Pancreas (tissue), 10 donors: ENCODE measurements at places on chromosomes 5 and 9. TPM values are rescaled to one million over a fixed set of nuclear protein-coding genes. Genes with fewer than 3 reads are reported as not detected.

The CDH18 gene
- total RNA-seq = 0.58 TPM

The TLR4 gene
- 3.9 TPM for total RNA-seq

The NLN gene
- total RNA-seq = 7.1 TPM

The UBAC1 gene
- total RNA-seq = 14.0 TPM

DNA sequence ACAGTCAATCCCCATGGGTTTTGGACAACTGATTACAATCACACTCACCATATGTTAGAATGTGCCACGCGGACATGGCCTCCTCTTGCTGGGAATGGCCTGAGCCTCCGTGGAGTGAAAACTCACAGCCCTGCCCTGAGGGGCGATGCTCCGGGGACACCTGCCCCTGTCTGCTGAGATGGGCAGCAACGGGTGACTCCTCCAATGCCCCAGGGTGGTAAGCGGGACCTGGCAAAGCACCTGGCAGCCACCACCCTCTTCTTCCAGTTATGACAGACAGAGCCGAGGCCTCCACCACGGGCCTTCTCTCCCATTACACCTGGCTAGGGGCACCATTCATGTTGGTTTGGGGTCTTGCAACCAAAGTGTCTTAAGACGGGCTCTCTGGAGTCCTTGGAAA lies 94.9 kb upstream of the COL5A1 start:
- no peak for DNase-seq

DNA sequence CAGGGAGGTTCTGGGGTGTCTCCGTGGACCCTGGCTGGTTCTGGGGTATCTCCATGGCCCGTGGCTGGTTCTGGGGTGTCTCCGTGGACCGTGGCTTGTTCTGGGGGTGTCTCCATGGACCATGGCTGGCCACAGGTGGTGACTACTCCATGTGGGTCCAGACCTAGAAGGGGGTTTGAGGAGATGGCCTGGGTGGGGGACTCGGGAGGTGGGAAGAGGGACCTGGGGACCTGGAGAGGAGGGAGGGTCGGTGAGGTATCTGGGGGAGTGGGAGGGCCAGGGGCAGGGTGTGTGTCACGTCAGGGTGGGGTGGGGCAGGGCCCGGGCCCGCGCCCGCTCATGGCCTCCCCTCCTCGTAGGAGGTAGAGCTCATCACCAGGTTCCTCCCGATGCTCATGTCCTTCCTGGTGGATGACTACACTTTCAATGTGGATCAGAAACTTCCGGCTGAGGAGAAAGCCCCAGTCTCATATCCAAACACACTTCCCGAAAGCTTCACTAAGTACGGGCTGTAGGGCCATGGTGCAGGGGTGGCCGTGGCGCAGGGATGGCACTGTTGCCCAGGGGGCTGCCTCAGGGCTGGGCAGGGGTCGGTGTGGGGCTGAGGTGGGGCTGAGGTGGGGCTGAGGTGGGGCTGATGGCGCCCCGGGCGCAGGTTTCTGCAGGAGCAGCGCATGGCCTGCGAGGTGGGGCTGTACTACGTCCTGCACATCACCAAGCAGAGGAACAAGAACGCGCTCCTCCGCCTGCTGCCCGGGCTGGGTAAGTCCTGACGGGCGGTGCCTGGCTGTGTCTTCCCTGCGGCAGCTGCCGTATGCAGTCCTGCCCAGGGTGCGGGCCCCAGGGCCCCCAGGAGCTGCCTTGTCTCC lies 10.7 kb upstream of the TOR4A start:
- peak; percentile 54 for DNase-seq

GRCh38 chr9:3285365-3286161 lies 240.2 kb downstream of the RFX3 start:
- DNase-seq = no peak

DNA sequence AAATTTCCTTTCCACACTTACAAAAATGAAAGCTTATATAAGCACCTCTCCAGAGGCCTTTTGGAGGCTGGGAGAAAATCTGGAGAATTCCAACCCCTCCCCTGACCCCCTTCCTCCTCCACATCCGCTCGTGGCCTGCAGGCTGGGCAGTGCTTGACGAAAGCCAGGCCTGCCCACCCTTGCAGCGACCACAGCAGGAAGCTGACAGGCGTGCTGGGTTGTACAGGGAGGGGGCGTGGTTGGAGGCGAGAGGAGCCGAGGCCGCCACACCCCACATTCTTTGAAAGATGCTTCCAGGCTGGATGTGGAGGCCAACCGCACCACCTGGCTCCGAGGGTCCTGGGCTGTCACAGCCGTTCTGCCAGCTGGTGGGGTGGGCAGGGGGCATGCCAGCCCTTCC lies 47.8 kb upstream of the IER5L start:
- peak; percentile 23 for DNase-seq

GRCh38 chr9:74963056-74963455 lies 10.3 kb upstream of the C9orf40 start:
- no peak for DNase-seq

DNA sequence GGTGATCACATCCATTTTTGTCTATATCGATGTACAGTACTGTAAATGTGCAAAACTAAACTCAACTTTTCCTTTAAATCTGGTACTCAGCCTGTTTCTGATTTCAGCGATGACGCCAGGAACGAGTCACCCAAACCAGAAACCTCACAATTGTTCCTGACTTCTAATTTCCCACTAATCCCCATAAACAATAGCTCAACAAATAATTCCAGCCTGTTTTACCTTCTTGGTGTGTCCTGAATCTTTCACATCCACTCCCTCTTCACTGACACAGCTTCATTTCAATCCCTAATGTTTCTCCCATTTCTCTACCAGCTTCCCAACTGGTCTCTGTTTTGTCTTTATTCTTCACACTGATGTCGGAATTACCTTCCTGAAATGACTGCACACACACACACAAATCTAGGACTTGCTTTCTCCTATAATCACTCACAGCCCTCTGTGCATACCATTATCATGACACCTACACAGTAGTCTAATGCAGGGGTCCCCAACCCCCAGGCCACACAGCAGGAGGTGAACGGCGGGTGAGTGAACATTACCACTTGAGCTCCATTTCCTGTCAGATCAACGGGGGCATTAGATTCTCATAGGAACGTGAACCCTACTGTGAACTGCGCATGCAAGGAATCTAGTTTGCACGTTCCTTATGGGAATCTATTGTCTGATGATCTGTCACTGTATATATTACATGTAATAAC lies 97.8 kb upstream of the SLC30A5 start:
- no peak for DNase-seq

DNA sequence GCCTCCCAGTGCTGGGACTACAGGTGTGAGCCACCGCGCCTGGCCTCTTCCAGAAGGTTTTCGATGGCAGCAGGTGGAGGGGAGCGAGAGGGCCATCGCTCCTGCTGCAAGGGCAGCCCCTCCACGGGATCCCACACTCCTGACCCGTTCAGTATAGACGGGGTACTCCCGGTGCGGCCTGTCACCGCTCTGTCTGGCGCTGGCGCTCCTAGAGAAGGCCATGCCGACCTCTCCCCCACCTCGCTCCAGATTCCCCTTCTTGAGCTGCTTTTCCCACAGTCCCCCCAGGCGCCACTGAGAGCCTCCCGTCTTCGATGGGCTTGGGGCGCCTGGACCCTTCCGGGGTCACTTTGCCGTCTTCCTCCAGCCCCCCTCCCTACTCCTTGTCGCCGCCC lies 4.3 kb upstream of the SQSTM1 start:
- no peak for DNase-seq

DNA sequence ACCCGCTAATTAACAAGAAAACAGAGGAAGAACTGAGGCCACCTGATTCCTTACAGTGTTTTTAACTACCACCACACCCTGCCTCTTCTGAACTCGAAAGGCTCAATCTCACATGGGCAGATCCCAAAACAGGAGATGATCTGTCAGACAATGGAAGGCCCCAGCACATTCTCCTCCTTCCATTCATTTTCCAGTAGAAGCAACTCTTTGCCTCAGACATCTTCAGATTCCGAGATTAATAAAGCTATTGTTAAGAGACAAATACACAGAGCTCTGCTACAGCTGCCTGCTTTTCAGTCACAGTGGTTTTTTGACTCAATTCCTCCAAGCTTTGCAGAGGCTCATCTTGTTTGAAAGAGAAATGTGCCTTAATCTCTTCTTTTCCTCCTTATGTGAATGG lies 127.2 kb upstream of the ADAMTSL1 start:
- no peak for DNase-seq

- no peak for DNase-seq
Observed at GRCh38 chr5:124910354-124911016, 164.0 kb upstream of the ZNF608 start.
